Activated naive CD4-positive, alpha-beta T cell treated with anti-CD3 and anti-CD28 coated beads, Interleukin-2, amount 50 U/mL, for 72 hours (primary cell): ENCODE measurements at places on chromosomes 6 and 20. TPM values are rescaled to one million over a fixed set of nuclear protein-coding genes. Genes with fewer than 3 reads are reported as not detected.

DNA sequence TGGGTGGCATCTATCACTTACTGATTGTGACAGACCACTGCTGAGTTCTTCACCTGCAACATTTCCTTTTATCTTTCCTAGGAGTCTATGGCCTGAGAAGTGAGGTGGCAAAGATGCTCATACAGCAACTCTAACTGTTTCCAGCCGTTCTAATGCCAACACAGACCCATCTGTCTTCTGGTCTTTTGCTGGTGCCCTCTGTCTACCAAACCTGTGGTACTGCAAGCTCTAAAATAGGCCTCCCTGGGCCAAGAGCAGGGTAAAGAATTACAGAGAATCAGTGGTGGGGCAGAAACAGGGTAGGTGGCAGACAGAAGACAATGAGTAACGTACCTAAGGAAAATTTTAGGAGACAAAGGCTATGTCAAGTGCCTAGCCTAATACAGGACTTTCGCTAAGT, 611.0 kb upstream of the FLRT3 start:
- DNase-seq, result no peak

B3GAT2 gene
- total RNA-seq, result not detected

DEFB132 gene
- total RNA-seq, result not detected

- DNase-seq, result no peak
These were observed 299.4 kb upstream of the NRSN1 start for GRCh38 chr6:23826572-23826971.

SNAI1 gene
- total RNA-seq, result 0.33 TPM

MAP7 gene
- 1.3 TPM for total RNA-seq

DNA sequence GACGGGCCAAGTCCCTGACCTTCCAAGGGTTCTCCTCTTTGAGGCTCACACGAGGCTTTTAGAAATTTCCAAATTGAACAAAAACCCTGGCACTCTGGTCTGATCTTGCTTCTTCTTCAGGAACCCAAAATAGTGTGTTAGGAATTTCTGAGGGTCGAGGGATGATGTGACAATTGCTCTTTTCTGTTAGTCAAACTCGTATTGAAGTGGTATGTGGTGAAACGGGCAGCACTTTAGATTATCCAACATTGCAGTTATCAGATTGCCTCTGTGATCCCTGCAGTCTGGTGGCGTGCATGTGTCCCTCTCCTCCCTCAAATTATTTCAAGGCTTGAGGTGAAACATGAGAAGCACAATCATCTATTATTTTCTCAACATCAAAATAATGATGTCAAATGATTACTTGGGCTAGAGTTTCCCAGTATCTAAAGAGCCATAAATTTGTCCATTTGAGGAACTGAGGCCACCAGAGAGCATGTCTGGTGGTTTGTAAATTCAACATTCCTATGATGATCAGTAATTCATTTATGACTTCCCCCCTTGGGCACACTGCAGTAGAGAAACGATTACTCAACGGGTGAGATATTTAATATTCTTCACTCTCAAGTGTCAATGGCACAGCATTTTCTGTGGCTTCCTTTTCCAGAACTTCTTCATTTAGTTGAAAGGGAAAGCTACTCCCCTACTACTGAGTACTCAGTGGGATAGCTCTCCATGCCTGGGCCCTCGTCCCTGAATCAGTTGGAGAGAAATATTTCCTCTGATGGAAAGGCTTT, 308.6 kb upstream of the MAP3K7 start:
- DNase-seq, result no peak

- DNase-seq, result no peak
These were observed 231.0 kb downstream of the MEI4 start for GRCh38 chr6:77883851-77884250.

GRCh38 chr6:37072526-37072925, 67.1 kb downstream of the FGD2 start:
- DNase-seq, result no peak

- DNase-seq, result no peak
These were observed 165.8 kb upstream of the SUPT3H start for GRCh38 chr6:45543298-45544235.

- DNase-seq, result no peak
These were observed 563 bp downstream of the MGME1 start for GRCh38 chr20:17969278-17969883.

DNA sequence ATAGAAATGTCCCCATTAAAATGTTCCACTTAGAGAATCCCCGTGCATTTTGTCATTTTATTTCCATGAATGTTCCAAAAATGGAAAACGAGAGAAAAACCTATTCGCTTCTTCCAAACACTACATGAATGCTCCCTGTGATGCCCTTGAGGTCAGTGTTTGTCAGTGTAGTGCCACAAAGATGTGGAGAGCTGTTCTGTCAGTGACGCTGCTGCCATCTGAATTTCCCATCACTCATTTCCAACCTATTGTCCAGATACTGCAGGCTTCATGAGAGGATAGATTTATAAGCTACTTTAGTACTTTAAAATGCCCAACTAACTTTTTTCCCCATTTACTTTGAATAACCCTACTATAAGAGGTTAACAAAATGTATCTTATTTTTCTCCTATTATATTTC, 335.8 kb downstream of the CDKAL1 start:
- DNase-seq, result no peak

DNA sequence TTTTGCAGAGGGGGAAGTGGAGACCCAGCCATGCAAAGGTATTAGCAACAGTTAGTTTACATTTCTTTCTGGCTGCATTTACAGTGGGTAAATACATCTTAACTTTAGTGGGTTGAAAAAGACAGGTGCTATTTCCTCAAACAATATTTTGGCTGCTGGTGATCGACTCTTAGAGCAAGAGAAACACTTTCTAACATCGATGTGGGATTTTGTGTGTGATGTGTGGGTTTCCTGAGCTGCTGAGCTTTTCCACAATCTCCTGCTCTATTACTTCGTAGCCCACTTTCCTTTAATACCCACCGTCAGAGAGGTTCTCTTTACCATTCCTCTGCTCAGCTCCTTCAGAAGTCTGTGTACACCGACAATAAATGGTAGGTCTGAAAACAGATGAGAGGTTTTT, 339.0 kb downstream of the NRN1 start:
- DNase-seq, result no peak

GRCh38 chr6:145266432-145267075, 468.8 kb downstream of the EPM2A start:
- no peak for DNase-seq

GRCh38 chr20:47610247-47610944, 108.7 kb downstream of the NCOA3 start:
- DNase-seq, result peak; percentile 61

DNA sequence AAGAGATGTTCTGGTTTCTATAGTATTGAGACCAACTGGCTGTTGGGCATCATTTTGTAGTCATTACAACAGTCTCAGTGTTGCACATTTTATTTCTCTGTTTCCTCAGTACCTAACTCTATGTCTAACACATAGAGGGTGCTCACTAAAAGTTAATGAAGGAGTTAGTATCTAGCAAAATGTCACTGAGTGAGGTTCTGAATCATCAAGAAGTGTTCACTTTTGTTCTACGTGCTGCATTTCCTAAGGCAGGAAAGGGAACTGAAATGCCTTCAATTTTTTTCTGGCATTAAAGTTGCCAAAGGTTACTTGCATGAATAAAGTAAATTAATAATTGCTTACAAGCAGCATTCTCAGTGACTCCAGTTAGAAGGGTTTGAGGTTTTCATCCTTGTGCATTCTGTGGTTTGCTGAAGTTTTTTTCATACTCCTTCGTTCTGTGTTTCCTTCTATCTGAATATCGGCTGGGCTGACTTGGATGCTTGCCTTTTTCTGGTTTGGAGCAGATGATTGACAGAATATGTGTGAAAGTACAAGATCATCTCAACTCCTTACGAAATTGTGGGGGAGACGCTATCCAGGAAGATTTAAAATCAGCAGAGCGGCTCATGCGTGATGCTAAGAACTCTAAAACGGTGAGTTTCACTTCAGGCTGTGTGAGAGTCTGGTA, 114.5 kb upstream of the SCGN start:
- no peak for DNase-seq

DNA sequence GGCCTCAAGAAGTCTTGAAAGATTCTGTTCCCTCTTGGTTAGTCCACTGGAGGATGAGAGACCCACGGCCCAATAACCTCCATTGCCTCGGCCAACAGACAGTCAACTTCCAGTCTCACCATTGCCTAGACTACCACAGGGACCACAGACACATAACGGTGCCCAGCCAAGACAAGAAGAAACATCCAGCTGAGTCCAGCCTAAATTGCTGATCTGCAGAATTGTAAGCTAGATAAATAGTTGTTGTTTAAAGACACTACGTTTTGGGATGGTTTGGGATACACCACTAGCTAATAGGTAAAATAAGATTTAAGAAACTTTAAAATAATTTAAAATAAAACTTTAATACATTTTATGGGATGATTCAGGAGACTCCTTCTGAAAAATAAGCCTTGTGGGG, 324.7 kb upstream of the JAG1 start:
- DNase-seq, result no peak

NT5E gene
- total RNA-seq, result 0.97 TPM

RIPPLY2 gene
- not detected for total RNA-seq

DNA sequence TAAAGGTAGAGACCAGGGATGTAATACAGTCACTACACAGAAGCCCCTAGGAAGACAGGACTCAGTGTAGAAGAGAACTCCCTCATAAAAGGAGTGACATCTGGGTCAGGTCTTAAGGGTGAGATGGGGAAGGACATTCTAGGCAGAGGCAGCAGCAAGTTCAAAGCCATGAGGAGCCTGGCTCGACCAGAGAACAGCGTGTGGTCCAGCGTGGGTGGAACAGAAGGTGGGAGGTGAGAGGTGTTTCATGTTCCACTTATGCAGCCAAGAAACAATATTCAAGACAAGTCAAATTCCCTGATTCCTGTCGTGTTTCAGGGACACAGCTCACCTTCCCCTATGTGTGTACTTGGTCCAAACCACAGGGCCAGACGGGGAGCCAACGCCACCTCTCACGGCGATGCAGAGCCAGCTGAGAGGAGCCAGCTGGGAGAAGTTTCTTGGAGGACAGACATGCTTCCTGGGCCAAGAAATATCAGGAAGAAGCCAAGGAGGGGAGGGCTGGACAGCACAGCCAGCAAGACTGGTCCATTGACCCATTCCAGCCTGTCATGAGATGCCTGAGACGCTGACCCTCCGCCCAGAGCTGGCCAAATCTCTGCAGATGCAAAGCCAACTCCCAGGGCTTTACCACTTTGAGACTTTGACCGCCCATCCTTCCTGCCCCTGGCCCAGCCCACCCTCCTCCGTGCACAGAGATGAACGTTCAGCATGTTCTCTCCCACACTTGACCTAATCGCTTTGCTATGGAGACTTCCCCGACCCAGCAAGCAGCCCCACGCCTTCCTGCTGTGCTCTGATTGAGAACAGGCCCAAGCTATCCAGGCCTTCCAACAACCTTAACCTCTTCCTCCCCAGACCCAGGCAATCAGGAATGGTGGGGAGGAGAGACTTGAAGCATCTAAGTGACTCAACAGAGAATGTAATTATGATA, 113.8 kb downstream of the PRND start:
- no peak for DNase-seq

DNA sequence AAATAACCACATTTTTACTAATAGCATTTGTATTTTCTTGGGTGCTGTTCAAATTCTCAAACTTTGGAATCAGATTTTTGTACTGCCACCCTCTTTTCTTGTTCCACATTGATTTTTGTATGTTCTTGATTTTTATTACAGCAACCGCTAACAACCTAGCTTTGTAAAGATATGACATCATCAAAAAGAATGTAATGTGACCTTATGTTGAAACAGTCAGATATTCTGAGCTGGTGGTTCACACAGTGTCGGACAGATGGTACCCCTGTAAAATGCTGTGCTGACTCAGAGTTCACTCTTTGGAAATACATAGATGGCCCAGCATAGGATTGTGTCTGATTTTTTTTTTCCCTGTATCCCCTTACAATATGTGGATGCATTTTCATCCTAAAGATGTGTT, 118.9 kb downstream of the QKI start:
- no peak for DNase-seq

DNA sequence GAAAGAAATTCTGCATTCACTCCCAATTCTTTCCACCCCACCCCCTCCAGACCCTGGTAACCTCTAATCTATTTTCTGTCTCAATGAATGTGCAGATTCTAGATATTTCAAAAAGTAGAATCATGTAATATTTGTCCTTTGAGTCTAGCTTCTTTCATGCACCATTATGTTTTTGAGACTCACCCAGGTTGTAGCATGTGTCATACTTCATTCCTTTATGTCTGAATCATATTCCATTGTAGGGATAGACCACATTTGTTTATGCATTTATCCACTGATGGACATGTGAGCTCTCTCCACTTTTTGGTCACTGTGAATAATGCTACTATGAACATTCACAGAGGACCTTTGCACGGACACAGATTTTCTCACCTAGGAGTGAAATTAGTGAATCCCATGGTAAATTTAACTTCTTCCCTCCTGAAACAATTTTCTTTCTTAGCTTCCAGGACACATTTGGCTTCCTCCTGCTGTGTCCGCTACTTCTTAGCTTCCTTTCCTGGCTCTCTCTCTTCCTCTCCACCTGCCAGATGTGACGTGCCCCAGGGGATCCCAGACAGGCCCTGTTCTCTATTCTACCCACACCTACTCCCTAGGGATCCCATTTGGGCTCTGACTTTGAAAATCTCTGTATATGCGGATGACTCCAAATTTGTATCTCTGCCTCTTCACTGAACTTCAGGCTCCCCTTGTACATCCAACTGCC, 24.1 kb upstream of the ARFGEF2 start:
- no peak for DNase-seq

RIMS4 gene
- total RNA-seq, result 0.18 TPM

AARS2 gene
- 19.7 TPM for total RNA-seq

- no peak for DNase-seq
These were observed 16.1 kb upstream of the APMAP start for GRCh38 chr20:25008388-25009217.

CDSN gene
- total RNA-seq, result not detected
